ENCODE measurements at places on chromosomes 13 and 19.

- no peak for DNase-seq
These were observed 8.7 kb downstream of the CILP2 start for GRCh38 chr19:19546751-19547162.

DNA sequence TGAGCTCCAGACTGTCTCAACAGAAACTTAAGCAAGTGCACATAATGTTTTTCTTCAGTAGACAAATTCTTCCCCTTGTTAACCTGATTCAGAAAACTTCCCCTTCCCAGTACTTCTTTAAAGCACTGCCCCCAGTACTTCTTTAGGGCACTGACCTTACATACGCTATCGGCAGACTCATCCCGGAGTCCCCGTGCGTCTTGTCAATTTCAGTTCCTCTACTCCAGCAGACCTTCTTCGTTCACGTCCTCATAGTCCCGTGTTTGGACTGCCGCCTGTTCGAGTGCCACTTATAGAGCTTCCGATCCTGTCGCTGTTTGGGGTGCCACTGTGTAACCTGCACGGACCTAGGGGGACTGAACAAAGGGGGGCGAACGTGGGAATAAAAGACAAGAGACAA lies 29.0 kb downstream of the ZNF627 start:
- DNase-seq: no peak

DNA sequence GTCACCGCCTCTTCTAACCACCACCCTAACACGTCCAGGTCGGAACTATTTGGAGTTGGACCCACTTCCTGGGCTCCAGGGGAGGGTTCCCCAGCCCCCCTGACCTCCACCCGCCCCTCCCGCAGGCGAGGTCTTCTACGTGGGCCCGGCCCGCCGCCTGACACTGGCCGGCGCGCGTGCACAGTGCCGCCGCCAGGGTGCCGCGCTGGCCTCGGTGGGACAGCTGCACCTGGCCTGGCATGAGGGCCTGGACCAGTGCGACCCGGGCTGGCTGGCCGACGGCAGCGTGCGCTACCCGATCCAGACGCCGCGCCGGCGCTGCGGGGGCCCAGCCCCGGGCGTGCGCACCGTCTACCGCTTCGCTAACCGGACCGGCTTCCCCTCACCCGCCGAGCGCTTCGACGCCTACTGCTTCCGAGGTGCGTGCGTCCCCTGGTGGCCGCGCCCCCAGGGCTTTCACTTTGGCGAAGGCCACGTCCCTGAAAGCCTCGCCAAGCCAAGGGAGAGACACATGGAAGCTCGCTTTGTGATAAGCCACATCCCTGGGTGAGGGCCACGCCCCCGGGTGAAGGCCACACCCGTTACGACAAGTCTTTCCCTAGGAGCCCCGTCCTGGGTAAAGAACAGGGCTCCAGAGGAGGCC lies 13.2 kb downstream of the NCAN start:
- peak; percentile 65 for DNase-seq

- DNase-seq: no peak
These were observed at the start of gene CCDC194 for GRCh38 chr19:17393914-17394313. Gene CCDC194 (minus strand): TSS chr19:17394196. CDS start chr19:17394158, 38 bp downstream.

- DNase-seq: no peak
These were observed 22.9 kb downstream of the BICRA start for GRCh38 chr19:47631681-47632446.

DNA sequence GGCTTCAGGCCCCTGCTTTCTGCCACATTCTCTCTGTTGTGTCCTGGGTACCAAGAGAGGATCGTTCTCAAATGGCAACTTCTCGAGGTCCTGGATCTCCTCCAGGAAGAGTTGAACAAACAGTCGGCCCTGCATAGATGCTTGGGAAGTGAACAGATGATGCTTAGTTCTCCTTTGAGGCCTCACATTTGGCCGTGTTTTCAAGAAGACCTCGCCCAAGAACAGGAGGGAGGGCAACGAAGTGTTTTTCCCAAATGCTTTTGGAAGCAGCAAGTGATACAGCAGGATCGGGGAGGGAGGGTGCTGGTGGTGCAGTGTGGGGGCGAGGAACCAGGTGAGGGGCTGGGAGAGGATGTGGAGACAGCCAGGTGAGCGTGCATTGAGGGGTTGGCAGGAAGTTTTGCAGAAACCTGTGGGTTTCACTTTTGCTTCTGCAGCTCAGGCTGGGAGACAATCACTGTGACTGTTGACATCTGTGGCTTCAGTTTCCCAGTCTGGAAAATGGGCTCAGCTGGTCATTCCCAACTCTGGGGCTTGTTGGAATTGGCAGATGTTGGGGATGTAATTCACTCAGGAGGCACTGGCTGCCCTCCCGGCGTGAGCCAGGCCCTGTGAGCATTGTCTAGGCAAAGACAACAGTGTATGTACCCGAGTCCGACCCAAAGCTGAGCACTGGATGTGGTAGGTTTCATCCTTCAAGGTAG lies 21.6 kb downstream of the MAST3 start:
- DNase-seq: no peak

DNA sequence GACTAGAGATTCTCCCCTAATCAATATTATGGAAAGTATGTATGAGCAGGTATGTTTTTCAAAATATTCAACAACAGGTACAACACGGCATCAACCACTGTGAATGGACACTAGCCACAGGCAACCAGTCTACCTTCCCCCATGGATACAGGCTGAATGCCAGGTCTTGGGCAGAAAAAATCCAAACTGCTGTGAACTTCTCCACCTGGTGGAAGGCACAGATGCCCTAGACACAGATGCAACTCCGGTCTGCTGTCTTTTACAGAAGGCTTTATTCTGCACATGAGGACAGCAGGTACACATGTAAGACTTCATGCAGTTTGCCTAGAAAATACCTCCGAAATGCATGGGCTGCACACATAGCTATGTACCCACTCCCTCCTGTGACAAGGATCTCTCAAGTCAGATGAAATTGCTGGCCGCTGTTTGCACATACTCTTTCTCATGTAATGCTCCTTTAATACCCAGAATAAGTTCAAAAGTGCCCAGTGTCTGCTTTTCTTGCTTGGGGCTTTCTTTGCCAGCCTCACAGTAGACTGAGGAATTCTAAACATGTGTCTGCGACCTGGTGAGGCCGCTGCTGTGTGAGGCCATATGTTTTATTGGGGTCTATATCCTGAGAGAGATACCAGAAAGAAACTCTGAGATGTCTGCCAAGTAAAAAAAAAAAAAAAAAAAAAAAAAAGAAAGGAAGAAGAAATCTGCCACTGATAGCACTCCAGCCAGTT lies 325.9 kb downstream of the FOXO1 start:
- DNase-seq: no peak

GRCh38 chr19:35908010-35908441 lies at the start of gene TYROBP:
Gene TYROBP (minus strand): TSS chr19:35908295. CDS start chr19:35908228, 67 bp downstream.
- no peak for DNase-seq

DNA sequence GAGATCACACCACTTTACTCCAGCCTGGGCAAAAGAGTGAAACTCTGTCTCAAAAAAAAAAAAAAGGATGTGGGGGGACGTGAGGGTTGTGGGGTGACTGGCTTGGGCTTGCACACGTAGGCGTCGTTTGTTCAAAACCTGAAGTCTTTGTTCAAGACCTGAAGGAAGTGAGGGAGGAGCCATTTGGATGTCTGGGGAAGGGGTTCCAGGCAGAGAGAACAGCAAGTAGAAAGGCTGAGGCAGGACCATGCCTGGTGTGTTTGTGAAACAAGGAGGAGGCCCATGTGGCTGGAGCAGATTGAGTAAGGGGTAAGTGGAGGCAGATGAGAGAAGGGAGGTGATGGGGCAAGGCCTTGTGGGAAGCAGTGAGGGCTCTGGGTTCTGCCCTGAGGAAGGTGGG lies 27.8 kb downstream of the PIN1 start:
- DNase-seq: no peak

- DNase-seq: no peak
These were observed 8.5 kb upstream of the ZNF442 start for GRCh38 chr19:12374026-12374425.

GRCh38 chr19:19026299-19026971 lies 6.9 kb downstream of the SUGP2 start:
- DNase-seq: no peak

GRCh38 chr13:66994097-66994496 lies 236.0 kb downstream of the PCDH9 start:
- DNase-seq: no peak

GRCh38 chr19:21323000-21323399 lies 6.2 kb downstream of the ZNF708 start:
- no peak for DNase-seq

DNA sequence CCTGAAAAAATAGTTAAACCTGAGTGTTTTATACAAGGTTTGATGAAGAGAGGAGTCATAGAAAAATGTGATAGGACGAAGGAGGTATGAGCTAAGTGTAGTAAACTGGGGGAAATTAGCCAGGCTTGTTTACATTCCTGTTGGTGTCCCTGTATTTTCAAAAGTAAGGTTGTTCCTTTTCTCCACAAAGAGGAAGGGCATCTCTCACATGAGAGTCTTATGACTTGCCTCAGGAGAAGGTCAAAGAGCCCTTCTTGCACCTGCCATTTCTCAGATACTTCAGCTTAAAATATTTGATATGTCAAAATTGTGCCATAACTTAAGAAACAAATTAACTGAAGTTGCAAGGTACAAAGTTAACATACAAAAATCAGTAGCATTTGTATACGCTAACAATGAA lies 3.6 kb upstream of the N4BP2L2 start:
- DNase-seq: no peak

GRCh38 chr13:51801631-51802099 lies 2.3 kb downstream of the DHRS12 start:
- DNase-seq: peak; percentile 46

DNA sequence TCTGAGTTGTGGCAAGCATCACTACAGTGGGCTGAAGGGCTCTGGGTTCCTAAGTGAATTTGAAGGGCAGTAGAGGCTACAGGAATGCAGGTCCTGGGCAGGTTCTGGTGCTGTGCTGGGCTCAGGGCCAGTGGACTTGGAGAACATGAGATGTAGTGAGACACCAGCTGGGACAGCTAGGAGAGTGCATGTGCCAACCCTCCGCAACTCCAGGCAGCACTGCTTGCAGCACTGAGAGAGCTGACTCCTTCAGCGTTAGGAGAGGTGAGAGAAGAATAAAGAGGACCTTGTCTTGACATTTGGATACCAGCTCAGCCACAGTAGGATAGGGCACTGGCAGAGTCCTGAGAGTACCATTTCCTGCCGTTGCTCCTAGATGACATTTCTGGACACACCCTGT lies 739.9 kb upstream of the PRR20A start:
- DNase-seq: no peak

DNA sequence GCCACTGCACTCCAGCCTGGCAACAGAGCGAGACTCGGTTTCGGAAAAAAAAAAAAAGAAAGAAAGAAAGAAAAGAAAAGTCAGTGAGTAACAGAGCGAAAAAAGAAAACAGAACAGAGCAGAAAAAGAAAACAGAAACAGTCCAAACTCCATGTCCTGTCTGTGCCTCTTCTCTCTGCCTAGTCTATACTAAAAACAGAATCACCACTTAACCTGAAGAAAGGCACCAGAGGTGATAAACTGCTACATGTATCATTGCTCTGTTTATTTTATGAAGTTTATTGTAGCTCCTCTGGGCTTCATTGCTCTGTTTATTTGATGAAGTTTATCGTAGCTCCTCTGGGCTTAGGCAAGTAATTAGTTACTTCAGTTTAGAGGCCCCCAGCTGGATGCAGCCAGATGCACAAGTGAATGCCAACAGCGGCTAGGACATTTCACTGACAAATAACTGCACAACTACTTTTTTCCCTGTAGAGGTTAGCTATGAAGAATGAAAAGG lies 39.2 kb downstream of the TBC1D4 start:
- no peak for DNase-seq

- DNase-seq: no peak
These were observed 41.7 kb upstream of the VSTM2B start for GRCh38 chr19:29483944-29484581.

- no peak for DNase-seq
These were observed 3.8 kb downstream of the LENG1 start for GRCh38 chr19:54155694-54156093.

GRCh38 chr13:102905905-102906771 lies 60.3 kb downstream of the ERCC5 start:
- DNase-seq: no peak

GRCh38 chr13:99075268-99076191 lies 97.7 kb upstream of the DOCK9 start:
- DNase-seq: no peak

GRCh38 chr13:52983836-52984235 lies 44.8 kb upstream of the OLFM4 start:
- no peak for DNase-seq

DNA sequence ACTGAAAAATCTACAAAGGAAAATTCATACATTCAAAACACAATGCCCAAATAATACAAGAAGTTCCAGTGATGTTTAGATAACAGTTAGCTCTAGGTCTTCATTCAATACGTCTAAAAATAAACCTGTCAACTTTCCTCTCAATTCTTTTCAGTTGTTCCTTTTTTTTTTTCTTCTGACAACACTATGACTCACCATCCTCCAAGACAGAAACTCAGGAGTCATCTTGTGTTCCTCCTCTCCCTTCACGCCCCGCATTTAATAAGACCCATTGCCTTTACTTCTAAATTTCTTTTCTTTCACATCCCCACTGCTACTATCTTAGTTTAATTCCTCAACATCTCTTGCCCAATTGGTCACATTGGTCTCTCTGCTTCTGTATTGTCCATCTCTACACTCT lies 759.9 kb downstream of the GPC5 start:
- no peak for DNase-seq

DNA sequence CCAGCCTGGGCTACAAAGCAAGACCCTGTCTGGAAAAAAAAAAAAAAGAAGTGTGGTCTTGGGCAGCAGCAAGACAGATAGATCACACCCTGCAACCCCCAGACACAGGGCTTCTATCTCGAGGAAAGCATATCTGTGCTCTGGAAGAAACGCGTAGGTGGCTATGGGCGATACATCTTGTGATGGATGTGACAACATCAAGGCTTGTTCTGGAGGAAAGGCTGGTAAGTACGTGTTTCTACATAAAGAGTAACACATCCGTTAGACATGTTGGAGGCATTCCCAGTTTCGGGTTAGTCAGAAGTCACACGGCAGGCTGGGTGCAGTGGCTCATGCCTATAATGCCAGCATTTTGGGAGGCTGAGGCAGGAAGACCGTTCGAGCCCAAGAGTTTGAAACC lies 6.6 kb upstream of the DHDH start:
- peak; percentile 4 for DNase-seq
